ENCODE measurements at places on chromosomes 4 and X.

GRCh38 chrX:84729809-84730208, 227.6 kb upstream of the HDX start:
- peak; percentile 35 for DNase-seq

DNA sequence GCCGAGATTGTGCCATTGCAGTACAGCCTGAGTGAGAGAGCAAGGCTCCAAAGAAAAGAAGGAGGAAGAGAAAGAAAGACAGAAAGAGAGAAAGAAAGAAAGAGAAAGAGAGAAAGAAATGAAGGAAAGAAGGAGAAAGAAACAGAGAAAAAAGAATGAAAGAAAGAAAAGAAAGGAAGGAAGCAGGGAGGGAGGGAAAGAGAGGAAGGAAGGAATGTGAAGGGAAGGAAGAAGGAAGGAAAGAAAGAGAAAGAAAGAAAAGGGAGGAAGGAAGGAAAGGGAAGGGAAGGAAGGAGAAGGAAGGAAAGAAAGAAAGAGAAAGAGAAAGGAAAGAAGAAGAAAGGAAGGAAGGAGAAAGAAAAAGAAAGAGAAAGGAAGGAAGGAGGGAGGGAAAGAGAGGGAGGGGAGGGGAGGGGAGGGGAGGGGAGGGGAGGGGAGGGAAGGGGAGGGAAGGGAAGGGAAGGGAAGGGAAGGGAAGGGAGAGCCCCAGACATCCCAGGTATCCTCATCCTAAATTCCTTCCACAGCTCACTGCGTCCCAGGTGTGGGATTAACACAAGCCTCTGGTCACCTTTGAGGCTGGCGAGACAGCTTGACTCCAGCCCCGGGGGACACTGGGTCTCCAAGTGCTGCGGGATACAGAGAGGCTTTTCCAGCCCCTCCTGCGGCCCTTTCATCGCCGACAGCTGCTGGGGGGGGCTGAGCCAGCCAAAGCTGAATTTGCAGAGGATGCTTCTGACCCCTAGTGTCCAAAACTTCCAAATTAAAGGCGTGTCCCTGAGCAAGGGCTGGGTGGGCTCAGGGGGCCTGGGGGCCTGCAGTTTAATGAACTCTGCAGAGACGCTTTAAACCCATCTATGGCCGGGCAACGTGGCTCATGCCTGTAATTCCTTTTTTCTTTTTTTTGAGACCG, 24.2 kb upstream of the CSF2RA start:
- DNase-seq, result no peak

DNA sequence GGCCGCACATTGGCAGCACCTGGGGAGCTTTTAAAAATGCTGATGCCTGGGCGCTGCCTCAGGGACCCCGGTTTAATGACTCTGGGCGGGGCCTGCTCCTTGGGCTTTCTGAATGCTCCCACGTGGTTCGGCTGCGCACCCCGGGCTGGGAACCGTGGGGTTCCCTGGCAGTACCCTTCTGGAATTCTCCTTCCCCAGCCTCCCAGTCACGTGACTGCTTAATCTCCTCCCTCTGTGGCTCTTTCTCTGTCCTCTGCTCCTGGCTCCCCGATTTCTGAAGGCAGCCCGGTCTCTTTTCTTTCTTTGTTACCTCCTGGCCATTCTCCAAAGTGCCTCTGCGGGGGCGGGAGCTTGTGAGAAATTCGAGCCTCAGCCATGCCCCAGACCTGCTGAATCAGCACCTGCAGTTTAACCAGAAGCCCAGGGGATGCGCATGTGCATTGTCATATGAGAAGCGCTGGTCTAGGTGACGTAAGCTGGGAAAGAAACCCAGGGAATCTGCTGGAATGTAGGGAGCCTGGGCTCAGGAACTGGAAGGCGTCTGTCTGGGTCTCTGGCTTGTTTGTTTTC, 16.6 kb downstream of the CLCN4 start:
- no peak for DNase-seq

- no peak for DNase-seq
Measured at GRCh38 chrX:38371641-38372040, 19.2 kb downstream of the OTC start.

Data from activated T-cell treated with anti-CD3 and anti-CD28 coated beads, Interleukin-2, amount 50 U/mL, for 48 hours (primary cell).